ENCODE measurements at places on chromosomes 6 and 20. TPM values are rescaled to one million over a fixed set of nuclear protein-coding genes. Genes with fewer than 3 reads are reported as not detected.

DNA sequence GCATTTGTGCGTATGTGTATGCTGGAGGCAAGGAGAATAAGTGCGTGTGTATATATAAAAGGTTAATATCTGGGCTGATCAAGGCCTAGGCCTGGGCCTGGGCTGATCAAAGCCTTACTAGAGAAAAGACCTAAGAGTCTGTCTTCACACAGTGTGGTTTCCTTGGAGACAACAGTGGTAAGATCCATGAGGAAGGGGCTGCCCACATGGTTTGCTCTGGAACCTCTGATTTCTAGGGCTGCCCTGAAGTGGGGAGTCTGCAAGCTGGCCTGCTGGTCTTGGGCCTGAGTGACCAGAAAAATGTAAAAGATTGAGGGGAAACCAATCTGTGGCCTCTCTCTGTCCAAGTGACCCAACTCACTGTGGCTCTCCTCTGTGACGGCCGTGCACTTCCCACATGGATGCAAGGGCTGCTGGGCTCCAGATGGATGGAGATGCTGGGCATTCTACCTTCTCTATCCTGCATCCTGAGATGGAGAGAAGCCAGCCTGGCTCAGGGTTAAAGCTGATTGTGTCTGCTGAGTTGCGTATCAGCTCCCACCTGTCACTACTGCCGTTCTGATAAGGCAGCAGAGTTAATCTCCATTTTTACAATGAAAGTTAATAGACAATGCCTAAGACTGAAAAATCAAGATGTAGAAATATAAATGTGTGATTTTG lies 90.3 kb upstream of the NXT1 start:
- DNase-seq: no peak

GRCh38 chr6:40710626-40711330 lies 123.6 kb upstream of the LRFN2 start:
- no peak for DNase-seq

DNA sequence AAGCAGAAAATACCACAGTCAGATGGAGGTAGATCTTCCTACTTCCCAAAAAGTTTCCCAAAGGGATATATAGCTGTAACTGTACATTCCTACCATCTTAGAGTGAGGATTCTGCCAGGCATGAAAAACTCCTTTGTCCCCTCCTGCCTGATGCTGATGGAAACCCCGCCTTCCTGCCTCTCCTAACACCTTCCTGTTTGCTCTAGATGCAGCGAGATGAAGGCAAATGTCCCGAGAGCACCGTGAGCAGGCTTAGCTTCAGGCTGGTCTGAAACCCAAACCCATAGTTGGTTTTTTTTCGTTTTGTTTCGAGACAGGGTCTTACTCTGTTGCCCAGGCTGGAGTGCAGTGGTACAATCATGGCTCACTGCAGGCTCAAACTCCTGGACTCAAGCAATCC lies 55.6 kb downstream of the MYB start:
- no peak for DNase-seq

- no peak for DNase-seq
These were observed 311.9 kb upstream of the JARID2 start for GRCh38 chr6:14934013-14934412.

DNA sequence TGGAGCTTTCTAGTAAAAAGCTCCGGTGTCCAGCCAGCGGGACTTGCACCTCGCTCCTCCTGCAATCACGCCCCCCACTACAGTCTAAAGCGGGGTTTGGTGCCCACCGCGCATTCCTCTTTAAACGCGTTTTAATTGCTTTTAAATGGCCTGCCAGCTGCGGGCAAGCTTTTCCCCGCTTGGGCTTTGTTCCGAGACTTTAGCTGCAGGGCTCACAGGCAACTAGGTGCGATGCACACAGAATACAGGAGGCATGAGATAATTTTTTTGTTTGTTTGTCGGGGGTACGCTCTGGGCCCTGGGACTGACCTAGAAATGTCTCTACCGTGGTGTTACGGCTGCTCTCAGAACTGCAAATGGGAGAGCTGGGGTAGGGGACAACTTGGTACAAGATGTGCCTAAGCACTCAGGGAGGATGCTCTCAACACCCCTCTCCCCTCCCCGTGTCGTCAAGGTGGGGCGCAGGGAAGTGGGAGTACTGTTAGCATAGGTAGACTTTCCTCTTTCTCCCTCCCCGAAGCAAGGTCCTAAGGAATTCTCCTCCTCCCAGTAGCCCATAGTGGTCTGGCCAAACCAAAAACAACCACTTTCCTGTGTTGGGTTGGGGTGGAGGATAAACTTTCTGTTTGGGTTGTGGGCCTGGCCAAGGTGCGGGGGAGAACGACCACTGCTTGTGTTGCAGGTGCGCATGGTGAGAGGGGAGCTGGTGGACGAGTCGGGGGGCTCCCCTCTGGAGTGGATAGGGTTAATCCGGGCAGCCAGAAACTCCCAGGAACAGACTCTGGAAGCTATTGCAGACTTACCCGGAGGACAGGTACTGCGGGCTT lies 1.6 kb downstream of the PRDM13 start:
- DNase-seq: no peak

DAAM2 gene
- total RNA-seq: 0.10 TPM

MAVS gene
- total RNA-seq: 18.6 TPM

ADGRF5 gene
- total RNA-seq: 0.19 TPM

Measured in A172 (cell line).